ENCODE measurements at places on chromosomes 3 and 15. TPM values are rescaled to one million over a fixed set of nuclear protein-coding genes. Genes with fewer than 3 reads are reported as not detected.

DNA sequence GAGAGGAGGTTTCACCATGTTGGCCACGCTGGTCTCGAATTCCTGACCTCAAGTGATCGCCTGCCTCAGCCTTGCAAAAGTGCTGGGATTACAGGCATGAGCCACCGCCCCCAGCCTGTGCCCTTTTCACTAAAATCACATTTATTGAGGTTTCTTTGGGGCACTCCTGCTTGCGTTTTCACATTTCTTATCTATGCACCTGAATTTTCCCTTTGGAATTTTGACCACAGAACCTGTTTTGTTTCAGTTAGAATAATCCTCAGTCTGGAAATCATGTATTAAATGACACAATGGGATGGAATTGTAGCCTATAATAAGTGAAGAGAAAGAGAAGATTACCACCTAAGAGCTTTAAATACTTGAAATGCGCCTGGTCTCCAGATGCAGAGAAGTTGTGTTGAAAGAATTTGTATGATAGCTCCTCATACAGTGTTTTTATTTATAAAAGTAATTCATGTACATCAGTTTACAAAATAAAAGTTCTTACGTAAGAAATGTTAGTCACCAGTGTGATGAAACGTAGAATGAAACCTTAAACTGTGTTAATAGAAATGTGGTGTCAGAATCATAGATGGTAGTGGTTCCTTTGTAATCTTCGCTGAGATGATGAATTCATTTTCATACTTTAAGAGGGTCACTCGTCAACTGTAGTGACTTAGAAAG is 107.0 kb downstream of the TCF12 start:
- no peaks in the 10 kb centered on the region for H3K27me3 ChIP-seq
- peaks cover 4% of the 10 kb centered on the region for H3K4me1 ChIP-seq
- no peak overlapping the region for H3K4me3 ChIP-seq
- no peaks in the 10 kb centered on the region for H3K36me3 ChIP-seq
- DNase-seq: no peak
- H3K27ac ChIP-seq: no peak overlapping the region

The LPP gene
- 109 TPM for total RNA-seq

The SLC9C1 gene
- total RNA-seq: not detected

DNA sequence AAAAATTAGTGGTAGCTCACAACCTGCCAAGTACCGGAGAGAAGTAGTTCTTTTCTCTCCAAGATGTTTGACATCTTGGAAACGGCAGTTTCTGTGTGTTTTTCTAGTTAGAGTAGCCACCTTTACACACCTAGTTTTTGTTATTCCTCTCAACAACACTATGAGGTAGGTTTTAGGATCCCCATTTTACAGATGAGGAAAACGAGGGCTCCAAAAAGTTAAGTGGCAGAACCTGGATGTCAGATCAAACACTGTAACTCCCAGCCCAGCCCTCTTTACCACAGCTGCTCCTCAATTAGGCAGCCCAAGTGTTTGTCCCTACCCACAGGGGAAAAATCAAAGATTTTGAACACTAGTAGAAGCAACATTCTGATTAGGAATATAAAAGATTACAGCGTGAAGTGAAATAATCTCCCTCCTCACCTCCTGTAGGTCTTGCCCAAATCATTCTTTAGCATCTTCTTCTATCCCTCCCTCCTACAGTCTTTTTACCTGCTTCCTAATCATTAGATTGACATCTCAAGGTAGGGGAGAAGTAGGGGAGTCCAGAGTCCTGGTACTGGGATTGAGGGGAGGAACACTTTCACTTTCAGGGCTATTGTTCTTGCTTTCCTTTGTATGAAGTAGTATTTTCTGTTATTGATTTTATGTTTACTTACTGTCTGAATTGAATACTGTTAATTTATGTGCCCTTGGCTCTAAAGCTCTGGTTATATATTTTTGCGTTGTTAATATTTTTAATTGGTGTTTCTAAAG is 142.6 kb downstream of the CMSS1 start:
- no peak for DNase-seq
- H3K36me3 ChIP-seq: no peaks in the 10 kb centered on the region

The ROPN1 gene
- total RNA-seq: not detected
